ENCODE measurements at places on chromosomes 12 and 14.

DNA sequence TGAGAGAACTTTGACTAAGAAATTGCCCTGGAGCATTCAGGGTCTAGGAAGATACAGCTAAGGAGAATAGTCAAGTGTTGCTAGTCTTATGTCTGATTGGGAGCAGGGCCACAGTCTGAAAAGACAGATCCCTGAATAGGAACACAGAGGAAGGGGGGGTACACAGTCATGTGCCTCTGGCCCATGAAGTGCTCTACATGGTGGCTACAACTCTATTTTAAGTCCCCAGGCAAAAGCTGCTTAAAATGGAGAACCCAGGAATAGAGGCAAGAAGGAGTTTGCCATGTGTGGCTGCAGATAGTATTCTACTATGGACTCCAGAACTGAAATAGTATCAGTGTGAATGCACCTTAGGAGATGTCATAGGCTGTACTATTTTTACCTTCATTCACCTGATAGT is 118.0 kb upstream of the NPAS3 start:
- DNase-seq = no peak

DNA sequence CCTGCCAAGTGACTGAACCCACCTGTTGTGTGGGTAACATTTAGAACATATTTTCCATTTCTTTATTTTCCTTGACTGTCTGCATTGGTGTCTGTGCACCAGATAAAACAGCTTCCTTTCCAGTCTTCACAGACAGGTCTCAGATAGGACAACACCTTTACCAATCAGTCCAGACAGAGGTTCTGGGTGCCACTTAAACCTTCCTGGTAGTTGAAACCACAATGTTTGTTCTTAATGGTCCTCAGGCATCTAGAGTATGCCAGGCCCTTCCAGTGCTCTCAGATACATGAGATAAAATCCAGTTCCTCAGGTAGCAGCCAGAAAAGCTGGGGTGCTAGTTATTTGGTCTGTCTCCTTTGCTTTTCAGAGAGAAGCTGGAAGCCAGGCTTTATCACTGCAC is 7.0 kb upstream of the CLEC2D start:
- no peak for DNase-seq

- DNase-seq = no peak
These were observed 24.9 kb downstream of the FOXN3 start for GRCh38 chr14:89392181-89392580.

DNA sequence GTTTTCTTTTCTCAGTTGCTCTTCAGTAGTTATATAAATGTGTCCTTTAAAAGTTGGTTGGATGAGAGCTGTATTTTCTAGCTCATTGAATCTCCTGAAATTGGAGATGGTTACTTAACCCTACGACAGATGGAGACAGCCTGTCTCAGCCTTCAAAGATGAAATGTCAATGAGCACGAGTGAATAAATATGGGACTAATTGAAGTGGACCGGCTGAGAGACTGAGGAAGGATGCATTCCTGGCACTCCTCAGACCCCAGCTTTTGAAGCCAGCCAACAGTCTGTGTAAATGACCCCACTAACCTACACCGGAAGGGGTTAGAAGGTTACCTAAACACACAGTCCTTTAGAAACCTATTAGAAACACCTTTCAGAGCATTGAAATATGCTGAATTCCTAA is 46.6 kb downstream of the PDZRN4 start:
- DNase-seq = no peak

DNA sequence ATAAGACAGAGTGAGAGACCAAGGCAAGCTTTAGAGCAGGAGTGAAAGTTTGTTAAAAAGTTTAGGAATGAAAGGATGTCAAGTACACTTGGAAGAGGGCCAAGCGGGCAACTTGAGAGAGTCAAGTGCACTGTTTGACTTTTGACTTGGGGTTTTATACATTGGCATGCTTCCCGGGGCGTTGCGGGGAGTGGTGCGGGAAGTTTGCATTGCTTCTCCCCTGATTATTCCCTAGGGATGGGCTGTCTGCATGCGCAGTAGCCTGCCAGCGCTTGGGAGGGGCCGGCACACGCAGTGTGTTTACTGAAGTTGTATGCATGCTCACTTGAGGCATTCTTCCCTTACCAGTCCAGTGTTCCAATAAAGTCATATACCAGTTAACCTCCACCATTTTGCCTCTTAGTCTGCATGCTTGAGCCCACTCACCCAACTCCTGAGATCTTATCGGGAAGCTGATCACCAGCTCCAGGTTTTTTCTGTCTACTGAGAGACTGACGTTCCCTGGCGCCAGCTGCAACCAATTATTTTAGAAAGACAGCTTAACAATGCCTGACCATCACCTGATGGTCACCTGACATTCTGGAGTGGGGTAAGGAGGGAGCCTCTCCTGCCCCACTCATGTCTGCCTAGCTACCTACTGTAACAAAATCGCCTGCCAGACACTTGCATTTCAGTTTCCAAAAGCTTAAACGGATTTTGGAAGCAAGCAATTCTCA is 53.2 kb downstream of the DACT1 start:
- no peak for DNase-seq

DNA sequence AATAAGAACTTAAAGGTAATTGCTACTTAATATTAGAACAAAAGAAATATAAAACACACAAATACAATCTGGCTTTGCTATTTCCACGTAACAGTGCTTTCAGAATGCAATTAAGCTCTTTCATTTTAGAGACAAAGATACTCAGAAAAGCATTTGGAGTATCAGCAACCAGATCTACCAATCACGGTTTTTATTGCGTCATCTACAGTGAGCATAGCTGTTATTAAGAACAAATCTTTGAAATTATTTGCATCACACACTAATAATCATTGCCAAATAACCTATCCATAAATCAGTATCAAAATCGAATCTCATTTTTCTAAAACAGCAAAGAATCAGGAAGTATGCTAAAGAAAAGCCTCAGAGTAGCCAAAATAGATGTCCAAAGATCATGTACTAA is 26.9 kb upstream of the GARIN2 start:
- DNase-seq = no peak

DNA sequence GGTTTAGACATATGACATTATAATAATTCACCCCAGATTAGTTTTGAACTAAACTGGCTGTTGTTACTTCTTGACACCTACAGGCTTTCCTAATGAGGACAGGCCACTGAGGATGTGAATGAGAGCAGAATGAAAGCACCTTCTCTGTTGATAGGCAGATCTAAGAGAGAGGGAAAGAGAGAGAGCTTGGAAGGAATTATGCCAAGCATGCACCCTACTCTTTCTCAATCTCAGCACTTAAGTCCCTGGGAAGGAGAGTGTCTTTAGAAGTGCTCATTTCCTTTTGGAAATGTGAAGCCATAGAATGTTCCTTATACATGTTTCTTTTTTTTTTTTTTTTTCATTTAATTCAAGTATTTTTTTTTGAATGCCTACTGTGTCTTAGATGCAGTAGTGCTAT is 49.0 kb downstream of the TBC1D15 start:
- no peak for DNase-seq

DNA sequence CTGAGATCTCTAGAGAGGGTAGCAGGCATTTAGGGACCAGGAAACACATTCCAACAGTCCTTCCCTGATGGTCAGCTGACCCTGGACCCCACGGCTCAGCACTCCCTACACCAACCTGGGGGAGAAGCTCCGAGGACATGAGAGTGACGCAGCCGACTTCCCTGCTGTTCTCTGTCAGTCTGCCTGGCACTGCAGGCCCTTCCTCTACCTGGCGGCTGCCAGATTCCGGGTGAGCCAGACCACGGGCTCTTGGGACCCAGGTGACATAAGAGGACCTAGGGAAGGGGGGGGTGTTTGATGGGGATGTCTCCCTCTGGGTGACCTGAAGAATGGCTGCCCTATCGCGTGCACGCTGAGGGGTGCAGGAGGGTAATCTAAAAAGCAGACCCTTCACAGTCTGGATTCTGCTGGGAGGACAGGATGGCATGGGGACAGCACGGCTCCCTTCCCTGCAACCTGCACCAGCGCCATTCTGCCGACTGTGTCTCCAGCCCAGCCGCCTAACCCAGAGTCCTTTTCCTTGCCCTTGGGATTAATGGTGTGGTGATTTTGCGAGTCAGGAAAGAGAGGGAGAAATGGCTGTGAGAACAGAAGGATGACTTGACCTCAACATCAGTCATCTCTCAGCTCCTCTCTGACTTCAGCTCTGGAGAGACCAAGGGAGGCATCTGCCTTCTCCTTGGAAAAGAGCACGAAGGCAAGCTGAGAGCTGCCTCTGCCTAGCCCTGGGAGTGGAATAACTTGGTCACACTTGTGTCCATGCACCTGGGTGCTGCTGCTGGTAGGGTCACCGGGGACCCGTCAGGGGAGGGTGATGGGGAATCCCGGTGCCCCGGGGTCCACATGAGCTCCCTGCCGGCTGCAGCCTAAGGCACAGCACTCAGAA is 158.5 kb downstream of the CALM1 start:
- DNase-seq = no peak

GRCh38 chr12:94057262-94058151 is 90.9 kb upstream of the PLXNC1 start:
- DNase-seq = no peak

DNA sequence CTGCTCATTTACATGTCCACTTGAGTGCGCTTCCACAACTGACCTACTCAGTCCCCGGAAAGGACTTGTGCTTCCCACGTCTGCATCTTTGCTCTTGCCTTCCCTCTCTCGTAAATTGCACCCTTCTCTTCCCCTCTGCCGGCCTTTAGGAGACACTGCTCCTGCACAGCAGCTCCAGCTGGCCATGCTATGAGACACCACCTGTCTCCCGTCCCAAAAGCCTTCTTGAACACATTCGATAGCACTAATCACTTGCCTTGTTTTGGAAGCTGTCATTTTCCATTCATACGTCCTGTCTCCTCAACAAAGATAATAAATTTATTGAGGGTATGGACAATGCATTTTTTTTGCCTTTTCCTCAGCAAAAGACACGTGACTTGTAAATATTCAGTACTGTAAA is 15.7 kb upstream of the KCNA1 start:
- DNase-seq = no peak

DNA sequence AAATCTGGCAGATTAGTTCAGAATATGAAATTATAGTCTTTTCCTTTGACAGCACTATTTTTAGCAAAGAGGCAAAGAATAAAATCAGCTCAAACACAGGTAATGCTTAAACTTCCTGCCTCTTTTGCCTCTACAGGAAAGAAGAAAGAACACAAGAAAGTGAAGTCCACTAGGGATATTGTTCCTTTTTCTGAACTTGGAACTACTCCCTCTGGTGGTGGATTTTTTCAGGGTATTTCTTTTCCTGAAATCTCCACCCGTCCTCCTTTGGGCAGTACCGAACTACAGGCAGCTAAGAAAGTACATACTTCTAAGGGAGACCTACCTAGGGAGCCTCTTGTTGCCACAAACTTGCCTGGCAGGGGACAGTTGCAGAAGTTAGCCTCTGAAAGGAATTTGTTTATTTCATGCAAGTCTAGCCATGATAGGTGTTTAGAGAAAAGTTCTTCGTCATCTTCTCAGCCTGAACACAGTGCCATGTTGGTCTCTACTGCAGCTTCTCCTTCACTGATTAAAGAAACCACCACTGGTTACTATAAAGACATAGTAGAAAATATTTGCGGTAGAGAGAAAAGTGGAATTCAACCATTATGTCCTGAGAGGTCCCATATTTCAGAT is 17.4 kb downstream of the TMPO start:
- no peak for DNase-seq

DNA sequence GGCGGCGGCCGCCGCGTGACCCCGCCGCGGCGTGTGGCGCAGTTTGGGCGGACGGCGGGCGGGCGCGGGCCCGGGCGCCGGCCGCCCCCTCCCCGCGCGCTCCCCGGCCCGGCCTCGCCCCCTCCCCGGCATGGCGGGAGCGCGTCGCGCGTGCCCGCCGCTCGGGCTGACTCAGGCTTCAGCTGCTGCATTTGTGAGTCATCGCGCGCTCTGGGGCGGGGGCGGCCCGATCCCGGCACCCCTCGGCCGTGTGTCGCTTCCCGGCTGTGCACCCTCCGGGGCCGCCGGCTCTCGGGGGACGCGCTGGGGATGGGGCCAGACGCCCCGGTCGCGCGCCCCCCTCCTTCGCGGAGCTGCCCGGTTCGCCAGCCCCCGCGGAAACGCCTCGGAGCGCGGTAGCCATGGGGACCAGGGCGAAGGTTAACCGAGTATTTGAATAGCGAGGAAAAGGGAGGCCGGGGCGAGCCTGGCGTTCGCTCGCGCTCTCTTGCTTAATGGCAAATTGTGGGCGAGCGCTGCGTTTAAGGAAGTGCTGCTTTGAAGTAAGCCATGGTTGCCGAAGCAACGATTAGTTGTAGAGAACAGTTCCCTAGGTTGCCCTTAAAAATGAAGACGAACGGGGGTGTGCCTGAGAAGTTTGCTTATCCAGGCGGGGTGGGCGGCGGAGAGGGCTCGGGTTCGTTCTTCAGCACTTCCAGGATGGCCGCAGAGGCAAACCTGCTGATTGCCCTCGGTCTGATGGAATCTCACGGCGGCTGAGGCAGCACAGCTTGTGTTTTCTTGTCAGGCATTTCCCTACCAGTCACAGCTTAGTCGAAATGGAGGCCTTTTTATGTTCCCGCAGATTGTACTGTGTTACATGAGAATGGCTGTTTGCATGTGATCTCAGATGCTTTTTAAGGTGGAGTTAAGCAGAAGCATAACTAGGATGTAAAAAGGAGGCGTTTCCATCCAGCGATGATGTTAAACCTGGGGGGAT is 896 bp downstream of the EIF5 start:
- peak; percentile 64 for DNase-seq

- no peak for DNase-seq
These were observed 19.1 kb downstream of the CAMKK2 start for GRCh38 chr12:121277374-121277759.

DNA sequence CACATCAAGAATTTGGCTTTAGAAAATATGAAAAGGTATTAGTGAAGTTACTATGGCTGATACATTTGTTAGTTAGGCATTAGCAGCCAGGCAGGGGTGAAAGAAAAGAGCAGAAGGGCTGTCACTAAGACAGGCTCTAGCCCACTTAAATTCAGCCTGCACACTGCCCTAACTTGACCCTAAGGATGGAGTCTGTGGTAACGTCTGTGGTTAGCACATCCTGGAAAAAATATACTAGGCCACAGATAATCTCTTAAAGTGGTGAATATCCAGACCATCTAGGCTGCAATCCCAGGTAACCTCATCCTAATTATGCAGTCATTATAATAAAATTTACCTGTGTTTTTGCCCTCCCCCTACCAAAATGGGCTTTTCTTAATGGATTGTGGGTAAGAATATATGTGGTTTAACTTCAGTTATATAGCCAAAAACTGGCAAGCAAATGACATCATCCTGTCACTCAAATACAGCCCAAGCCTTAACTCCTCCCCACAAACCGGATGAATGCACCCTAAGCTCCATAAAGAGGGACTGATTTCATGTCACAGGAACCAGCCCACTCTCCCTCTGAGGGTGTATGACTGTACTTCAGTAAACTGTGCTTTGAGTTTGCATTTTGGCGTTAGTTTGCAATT is 440.9 kb downstream of the LRFN5 start:
- no peak for DNase-seq

- DNase-seq = no peak
These were observed 17.6 kb downstream of the CKB start for GRCh38 chr14:103504991-103505565.
